Activated CD4-positive, CD25-positive, alpha-beta regulatory T cell (primary cell): ENCODE measurements at places on chromosomes 2 and 18.

- DNase-seq, result no peak
These were observed 65.0 kb upstream of the TSPYL6 start for GRCh38 chr2:54321047-54321446.

DNA sequence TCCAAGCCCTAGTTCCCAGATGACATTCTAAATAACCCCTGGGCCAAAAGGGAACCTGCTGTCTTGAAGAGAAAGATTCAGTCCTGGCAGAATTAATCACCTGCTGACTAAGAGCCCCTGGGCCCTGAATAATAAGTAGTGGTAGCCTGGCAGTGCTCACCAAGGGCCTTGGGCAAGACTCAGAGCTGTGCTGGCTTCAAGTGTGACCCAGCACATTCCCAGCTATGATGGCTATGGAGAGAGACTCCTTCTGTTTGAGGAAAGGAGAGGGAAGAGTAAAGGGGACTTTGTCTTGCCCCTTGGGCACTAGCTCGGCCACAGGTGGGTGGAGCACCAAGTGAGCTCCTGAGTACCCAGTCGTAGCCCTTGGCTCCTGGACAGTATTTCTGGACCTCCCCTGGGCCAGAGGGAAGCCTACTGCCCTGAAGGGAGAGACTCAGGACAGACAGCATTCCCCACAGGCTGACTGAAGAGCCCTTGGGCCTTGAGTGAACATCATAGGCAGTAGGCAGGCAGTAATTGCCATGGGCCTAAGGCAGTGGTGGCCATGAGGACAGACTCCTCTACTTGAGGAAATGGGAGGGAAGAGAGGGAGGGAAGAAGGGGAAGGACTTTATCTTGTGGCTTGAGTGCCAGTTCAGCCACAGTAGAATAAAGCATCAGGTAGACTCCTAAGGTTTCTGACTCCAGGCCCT, 40.0 kb upstream of the INPP4A start:
- no peak for DNase-seq

- DNase-seq, result no peak
These were observed 77.9 kb upstream of the DOCK10 start for GRCh38 chr2:225120186-225120585.

DNA sequence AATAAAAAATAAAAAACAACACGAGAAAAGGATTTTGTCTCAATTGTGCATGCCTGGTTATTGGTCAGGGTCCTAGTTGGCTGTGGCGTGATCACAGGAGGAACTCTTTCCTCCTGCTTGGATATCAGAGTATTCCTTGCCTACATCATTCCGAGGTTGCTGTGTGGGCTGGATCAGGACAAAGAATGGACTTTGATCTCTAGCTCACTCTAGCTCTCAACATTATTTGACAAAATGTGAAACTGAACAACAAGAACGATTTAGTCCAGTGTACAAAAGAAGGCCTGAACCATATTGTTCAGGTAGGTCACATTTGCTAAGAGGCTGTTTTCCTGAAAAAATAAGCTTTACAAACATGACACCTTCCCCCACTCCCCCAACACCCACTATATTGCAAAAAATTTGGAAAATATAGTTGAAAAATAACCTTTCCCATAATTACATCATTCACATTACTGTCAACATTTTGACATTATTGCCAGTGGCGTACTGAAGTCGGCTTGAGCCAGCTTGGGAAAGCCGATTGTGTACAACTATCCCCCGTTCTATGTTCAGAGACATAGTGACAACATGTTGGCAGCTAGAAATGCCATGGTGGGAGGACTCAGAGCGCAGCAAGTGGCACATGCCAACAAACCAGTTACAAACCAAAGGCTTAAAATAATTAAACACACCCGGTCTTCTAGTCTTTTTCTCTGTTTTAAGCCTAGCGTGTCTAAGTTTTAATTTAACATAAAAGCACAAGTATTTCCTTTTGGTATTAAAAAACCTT, 179.0 kb downstream of the LPIN1 start:
- DNase-seq, result no peak

- no peak for DNase-seq
These were observed 72.0 kb upstream of the ODC1 start for GRCh38 chr2:10520154-10520553.

- no peak for DNase-seq
These were observed 23.2 kb downstream of the MEMO1 start for GRCh38 chr2:31987454-31988220.
